ENCODE measurements at places on chromosomes 5 and 9.

DNA sequence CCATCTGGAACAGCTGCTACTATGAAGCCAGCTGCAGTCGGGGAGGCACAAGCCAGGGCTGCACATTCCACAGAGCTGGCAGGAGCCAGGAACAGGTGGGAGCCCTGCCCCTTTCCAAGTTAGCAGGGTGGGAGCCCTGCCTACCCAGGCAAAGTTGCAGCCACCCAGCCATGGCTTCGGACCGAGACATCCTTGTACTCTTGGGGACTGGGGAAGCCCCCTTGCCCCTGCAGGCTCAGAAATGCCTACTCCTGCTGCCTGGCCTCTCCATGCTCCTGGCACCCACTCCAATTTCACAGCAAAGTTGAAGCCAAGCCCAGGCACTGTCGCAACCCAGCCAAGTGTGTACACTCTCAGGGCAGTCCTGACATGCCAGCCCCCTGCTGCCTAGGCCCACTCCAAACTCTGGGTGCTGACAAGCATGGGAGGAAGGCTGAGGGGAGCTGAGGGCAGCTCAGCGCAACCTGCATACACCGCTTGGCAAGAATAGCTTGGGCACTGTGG, 165.1 kb downstream of the RNF180 start:
- DNase-seq: no peak

- peak; percentile 47 for DNase-seq
Measured at GRCh38 chr5:158435161-158435616, 576.2 kb upstream of the CLINT1 start.

- no peak for DNase-seq
Measured at GRCh38 chr9:136177224-136177623, 27.7 kb downstream of the LHX3 start.

GRCh38 chr9:71733176-71733575, 35.1 kb downstream of the CEMIP2 start:
- peak; percentile 61 for DNase-seq

DNA sequence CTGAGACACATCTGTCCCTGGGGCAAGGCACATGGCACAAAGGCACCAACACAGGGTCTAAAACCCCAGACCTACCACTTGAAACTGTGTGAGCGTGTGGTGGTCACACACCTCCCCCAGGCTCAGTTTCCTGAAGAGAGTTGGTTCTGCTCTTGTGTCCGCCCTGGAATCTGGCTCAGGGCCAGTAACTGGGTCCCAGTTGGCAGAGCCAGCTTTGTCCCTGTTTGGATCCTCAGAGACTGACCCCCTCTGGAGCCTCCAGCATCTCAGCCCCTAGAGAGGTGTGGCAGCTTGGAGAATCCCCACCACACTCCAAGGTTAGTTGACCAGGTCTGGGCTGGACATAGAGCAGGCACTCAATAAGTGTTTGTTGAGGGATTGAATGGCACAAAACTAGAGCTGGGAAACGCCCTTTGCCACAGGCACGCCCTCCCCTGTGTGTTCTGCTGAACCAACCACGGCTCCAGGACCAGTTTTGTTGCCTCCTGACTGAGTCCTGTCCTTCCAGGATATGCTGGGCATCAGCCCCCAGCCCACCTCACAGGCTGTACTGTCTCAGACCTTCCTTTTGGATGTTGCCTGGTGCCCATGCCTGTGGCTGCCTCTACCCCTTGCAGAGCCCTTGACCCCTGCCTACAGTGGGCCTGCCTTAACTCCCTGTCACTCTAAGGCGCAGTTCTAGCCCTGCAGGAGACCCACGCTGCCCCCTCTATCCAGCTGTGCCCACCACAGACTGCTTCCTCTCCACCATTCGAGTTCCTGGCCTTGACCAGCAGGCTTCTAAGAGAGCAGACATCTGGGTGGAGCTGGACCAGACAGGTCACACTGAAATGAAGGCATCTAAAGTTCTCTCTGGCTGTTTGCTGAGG, 3.8 kb upstream of the PDLIM4 start:
- no peak for DNase-seq

- DNase-seq: no peak
Measured at GRCh38 chr5:56406838-56407237, 173.7 kb upstream of the ANKRD55 start.

DNA sequence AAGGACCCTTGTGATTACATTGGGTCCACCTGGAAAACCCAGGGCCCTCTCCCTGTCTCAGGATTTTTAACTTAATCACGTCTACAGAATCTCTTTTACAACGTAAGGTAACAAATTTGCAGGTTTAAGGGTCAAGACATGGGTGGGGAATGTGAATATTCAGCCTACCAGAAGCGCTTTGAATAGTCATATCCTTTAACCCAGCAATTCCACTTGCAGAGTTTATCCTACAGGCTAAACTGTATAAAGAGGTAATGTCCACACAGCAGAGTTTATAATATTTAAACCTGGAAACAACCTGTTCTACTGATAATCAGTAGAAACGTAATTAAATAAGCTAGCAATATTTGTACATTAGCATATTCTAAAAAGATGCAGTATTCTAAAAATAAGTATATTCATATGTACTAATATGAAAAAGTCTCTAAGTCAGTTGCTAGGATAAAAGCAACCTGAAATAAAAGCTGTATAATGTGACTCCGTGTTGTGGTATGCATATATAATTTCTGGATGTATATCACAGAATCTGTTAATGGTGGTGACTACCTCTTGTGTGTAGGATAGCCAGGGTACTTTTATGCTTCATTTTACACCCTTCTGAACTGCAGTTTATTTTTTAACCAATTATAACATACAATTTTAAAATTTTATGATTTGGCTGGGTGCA, 14.1 kb upstream of the NIPAL4 start:
- DNase-seq: no peak

- DNase-seq: peak; percentile 92
Measured at GRCh38 chr5:135246923-135247795, 151.9 kb downstream of the MACROH2A1 start.

GRCh38 chr5:83467371-83468035, 4.0 kb upstream of the VCAN start:
- peak; percentile 79 for DNase-seq

- DNase-seq: peak; percentile 86
Measured at GRCh38 chr9:13013991-13014883, 239.4 kb downstream of the LURAP1L start.

DNA sequence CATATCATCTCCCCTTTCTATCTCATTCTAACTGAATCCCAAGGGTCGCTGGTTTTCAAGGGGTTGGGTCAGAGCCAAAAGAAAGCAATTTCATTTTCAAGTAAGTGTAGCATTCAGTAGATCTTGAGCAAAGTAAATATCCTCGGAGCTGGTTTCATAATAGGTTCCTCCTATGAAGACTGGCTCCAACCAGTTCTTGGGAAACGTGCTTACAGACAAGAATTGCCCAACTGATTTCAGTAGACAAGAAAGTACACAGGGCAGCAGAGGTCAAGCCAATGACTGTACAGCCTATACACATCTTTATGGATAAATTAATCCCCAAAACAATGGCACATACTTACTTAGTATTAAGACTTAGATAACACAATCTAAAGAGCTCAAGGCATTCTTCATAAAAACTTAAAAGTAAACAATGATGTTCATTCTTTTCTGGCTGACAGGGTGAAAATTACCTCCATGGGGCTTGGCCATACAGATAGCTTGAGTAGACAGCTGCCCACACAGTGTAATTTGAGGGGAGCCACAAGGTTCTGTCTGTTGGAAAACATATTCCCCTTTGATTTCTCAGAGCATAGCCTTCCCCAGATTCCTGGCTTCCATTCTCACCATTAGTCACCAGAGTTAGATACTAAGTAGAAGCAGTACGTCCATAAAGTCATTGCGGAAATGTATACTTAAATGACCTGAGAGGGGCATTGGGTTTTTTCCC, 163.9 kb downstream of the ARRDC3 start:
- peak; percentile 29 for DNase-seq

DNA sequence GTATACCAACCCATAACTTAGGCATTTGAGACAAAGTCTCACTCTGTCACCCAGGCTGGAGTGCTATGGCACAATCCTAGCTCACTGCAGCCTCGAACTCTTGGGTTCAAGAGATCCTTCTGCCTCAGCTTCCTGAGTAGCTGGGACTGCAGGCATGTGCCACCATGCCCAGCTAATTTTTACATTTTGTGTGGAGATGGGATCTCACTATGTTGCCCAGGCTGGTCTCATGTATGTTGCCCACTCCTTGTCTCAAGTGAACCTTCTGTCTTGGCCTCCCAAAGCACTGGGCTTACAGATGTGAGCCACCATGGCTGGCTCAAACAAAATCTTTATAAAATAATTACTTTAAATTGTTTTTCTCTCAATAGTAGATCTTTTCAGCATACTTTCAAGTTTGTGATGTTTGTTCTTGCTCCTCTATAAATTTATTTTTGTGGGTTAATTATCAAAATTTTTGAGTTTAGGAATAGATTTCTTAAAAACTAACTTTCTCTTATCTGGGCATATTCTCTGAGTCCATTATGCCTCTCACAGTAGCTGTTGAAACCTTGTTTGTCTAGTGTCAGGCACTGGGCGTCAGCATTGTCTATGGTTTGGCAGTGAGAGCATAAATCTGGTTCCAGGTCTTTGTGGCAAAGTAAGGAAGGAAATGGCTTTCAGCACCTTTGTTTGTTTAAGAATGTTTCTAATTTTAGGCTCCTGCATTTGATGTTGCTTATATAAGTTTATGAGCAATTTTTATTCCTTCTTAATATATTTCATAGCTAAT, 38.7 kb downstream of the NLN start:
- peak; percentile 67 for DNase-seq

- no peak for DNase-seq
Measured at GRCh38 chr9:126582427-126582826, 31.3 kb upstream of the LMX1B start.

DNA sequence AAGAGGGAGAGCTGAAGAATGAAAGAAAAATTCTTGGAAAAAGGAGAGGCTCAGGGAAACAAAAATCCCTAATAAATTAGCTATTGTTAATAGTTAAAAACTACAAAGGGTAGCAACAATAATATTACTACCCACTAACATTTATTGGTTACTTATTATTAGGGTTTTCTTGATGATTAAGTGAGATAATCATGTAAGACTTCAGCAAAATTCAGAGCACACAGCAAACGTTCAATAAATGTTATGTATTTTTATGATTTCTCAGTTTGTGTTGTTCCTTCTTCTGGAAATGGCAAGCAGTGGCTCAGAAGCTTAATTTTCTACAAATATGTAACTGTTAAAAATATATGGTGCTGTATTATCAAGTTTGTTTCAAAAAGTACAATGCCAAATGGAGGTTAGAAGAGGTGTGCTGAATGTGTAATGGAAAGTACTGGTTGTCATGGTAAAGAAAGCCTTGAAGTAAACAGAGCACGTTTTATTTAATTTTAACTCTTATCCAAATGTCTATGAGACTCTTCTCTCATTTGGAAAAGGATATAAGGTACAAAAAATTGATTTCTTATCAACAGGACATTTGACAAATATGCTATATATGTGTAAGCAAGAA, 226.0 kb upstream of the ATP10B start:
- DNase-seq: no peak

GRCh38 chr5:150323092-150323491, 20.4 kb upstream of the ARSI start:
- DNase-seq: no peak

DNA sequence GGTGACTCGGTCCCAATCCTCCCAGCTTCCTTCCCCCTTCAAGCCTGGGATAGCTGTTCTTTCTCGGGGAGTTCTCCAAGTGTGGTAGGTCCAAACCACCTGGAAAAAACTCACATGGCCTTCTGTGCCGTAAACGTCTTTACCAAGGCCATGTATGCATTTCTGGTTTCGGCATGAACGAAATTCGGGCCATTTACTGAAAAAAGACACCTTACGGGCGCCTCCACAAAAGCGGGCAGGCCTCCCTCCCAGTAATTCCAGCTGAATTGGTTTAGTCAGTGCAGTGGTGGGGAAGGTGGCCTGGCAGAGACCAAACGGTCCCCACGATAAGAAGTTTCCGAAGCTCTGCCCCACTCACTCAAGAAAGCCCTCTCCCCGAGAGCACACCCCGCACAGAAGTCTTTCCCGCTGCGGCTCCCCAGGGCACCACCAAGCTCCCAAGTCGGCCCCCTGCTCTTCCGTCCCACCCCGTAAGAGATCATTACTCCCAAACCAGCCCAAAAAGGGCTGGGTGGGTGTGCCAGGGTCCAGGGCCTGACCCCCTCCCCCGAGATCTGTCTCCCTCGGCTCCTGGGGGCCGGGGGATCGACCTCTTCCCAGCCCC, 86.3 kb upstream of the MELK start:
- DNase-seq: peak; percentile 4

DNA sequence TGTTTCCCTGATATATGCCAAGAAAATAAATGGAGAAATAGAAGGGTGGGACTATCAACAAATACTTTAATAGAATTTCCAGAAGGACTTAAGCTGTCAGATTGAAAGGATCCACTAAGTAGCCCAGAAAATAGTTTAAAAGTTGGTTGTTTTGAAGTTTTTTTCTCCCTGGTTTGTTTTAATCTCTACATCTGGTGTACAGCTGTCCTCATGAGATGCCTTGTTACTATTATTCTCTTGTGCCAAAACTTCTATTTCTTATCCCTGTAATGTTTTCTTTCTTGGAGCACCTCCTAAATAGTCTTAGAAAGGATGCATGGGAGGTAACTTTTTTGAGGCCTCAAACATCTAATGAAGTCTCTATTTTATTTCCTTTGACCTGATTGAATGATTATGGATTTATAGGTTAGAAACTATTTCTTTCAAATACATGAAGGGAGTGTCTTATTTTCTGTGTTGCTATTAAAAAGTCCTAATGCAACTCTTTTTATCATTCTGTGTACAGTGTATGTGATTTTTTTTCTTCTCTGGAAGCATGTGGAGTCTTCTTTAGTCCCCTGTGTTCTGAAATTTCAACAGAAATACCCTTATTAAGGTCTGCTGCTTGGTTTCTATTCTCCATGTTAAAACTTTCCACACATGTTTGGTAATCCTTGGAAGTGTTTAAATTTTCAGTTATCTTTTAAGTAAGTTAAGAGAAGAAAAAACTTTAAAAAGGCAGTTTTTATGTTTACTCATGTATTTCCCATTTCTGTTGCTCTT, 140.0 kb upstream of the CDKN2B start:
- no peak for DNase-seq

All from fibroblast of skin of scalp (primary cell).